ENCODE measurements at places on chromosomes 1 and 21.

GRCh38 chr1:204465546-204466415, 28.8 kb downstream of the PIK3C2B start:
- DNase-seq: no peak

DNA sequence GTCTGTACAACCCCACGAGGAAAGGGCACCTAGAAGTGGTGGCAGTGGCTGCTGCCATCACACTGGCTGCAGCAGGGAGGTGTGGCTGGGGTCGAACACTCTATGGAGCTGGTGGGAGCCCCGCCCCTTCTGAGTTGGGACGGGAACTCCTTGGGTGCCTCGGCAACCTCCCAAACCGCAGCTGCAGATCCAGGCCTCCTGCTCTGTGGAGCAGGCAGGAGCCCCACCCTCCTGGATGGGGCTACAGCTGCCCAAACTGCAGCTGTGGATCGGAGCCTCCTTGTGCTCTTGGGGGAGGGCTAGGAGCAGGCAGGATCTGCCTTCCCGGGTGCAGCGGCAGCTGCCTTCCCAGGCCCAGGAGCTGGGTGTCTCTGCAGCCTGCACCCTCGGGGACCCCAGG, 38.9 kb upstream of the TARDBP start:
- peak; percentile 64 for DNase-seq

- DNase-seq: peak; percentile 55
Observed at GRCh38 chr1:209527993-209528717, 55.4 kb upstream of the CAMK1G start.

DNA sequence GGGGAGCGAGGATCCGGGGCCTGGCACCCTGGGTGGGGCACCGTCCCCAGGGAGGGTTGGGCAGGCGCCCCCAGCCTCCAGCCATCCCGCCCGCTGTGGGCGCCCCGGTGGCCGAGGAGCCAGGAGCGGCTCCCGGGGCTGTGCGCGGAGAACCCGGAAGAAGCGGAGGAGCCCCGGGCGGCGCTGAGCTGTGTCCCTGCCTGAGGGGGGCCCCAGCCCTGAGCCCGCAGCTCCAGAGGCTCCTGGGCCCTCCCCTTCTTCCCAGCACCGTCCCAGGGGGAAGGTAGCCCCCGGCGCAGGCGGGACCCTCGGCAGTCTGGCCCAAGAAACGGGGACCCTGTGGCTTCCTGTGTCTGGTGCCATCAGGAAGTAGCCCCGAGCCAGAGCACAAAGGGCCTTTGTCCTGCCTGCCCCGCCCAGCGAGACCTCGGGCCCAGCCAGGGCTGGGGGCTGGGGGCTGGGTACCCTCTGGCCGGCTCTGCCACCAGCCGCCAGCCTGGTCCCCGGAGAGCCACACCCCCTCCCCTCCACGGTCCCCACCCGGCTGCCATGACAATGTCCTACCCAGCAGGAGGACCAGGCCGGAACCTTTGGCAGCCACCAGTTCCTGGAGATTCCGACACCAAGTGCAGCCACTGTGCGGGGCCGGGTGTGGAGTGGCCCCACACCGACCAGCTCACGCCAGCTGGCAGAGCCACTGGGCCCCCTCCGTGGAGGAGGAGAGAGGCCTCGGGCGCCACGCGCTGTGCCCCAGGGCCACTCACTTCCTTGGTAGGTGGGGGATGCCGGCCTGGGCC, 15.6 kb upstream of the TTLL10 start:
- peak; percentile 61 for DNase-seq

GRCh38 chr1:10726355-10726754, 70.1 kb downstream of the CASZ1 start:
- peak; percentile 23 for DNase-seq

Measured in testis (tissue), 5 donors.